ENCODE measurements at places on chromosomes 12 and 14.

- DNase-seq, result no peak
Measured at GRCh38 chr12:119601877-119602733, 8.5 kb downstream of the TMEM233 start.

GRCh38 chr14:95255487-95255886, 64.2 kb downstream of the CLMN start:
- DNase-seq, result peak; percentile 30

DNA sequence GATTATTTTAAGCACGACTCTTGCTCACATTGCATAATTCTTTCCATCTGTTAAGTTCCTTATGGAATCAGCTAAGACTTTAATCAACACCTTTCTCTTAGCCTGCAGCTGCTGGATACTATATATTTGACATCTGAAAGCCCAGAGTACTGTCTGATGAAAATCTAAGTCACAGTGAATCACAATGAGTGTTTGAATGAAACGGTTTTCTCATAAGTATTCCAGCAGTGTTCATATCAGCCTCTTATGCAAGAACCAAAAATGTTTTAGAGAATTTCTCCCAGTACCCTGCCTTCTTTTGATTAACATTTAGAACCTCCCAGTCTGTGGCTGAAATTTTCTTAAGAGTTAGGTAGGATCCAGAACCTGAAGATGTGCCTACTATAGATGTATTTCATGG, 55.6 kb downstream of the FRMD6 start:
- DNase-seq, result no peak

- no peak for DNase-seq
Measured at GRCh38 chr12:47731723-47732122, 6.4 kb upstream of the ENDOU start.

- DNase-seq, result no peak
Measured at GRCh38 chr12:52387859-52388258, 2.4 kb upstream of the KRT84 start.

DNA sequence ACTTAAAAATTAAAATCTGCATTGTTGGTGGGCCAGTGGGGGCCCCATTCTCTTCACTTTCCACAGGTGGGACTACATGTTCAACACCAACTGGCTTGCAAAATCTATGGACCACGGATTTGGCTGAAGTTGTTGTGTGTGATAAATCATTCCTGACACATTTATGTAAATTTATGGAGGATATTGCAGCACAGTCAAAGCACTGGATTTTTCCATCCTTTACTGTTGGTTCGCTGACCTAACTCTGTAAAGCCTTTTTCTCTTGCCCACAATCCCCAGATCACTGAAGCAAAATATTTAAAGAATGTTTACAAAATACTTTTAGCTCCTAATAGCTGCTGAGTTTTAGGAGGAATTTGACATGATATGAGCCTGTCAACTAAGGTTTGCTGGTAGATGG, 219.7 kb upstream of the PRICKLE1 start:
- no peak for DNase-seq

DNA sequence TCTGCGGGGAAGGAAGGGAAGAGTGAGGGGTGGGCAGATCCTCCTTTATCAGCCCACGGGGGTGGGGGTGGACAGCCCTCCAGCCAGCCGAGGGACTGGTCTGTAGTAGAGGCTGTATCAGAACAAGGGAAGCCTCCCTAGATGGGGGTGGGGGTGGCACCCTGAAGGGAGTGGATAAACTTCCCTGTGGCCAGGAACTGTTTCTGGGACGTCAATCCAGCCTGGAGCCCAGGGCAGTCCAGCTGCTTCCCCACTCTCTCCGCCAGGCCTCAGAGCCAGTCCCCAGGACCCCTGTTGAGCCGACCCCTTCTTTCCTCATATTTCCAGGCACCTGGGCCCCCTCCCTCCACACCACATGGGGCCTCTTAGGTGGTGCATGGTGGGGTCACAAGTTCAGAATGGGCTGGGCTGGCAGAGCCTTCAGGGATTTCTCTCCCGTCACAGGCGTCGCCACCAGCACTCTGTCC, 6.7 kb downstream of the PLD4 start:
- no peak for DNase-seq

- DNase-seq, result no peak
Measured at GRCh38 chr14:63032076-63032475, 13.2 kb downstream of the KCNH5 start.

DNA sequence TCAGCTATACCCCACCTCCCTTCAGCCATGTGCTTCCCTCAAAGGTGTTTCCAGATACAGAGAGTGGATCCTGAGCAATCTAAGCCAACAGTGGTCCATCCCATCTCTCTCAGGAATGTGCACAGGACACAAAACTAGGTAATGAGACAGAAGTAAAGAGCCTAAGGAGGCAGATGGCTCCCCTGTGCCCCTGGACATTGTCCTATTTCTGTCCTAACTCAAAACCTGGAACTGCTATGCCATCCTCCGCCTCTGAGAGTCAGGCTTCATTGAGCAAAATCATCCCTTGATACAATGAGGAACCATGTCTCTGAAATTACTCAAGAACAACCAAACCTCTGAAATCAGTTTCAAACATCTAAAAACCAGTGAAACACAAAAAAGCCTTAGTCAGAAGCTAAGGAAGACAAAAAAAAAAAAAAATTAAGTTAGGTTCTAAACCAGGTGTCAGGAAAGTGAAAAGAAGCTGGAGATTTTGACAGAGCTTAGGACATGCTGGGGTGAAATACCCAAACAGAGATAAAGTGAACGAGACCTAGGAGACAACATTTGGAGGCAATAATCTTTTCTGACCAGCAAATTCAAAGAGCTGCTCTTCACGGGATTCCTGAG, 200.3 kb upstream of the PLEKHG7 start:
- peak; percentile 84 for DNase-seq

- no peak for DNase-seq
Measured at GRCh38 chr12:122740351-122740750, 9.7 kb upstream of the HCAR1 start.

GRCh38 chr14:28323366-28323765, 443.2 kb upstream of the FOXG1 start:
- no peak for DNase-seq

GRCh38 chr14:53528185-53528671, 375.1 kb upstream of the DDHD1 start:
- DNase-seq, result no peak

- DNase-seq, result no peak
Measured at GRCh38 chr14:68864361-68864750, 71.5 kb upstream of the ZFP36L1 start.

- no peak for DNase-seq
Measured at GRCh38 chr14:56760164-56760914, 49.9 kb downstream of the OTX2 start.

- DNase-seq, result peak; percentile 20
Measured at GRCh38 chr14:100303179-100303578, 3.1 kb downstream of the SLC25A29 start.

GRCh38 chr12:5088586-5089264, 45.0 kb downstream of the KCNA5 start:
- no peak for DNase-seq

- no peak for DNase-seq
Measured at GRCh38 chr12:47219243-47219642, 139.5 kb upstream of the AMIGO2 start.

DNA sequence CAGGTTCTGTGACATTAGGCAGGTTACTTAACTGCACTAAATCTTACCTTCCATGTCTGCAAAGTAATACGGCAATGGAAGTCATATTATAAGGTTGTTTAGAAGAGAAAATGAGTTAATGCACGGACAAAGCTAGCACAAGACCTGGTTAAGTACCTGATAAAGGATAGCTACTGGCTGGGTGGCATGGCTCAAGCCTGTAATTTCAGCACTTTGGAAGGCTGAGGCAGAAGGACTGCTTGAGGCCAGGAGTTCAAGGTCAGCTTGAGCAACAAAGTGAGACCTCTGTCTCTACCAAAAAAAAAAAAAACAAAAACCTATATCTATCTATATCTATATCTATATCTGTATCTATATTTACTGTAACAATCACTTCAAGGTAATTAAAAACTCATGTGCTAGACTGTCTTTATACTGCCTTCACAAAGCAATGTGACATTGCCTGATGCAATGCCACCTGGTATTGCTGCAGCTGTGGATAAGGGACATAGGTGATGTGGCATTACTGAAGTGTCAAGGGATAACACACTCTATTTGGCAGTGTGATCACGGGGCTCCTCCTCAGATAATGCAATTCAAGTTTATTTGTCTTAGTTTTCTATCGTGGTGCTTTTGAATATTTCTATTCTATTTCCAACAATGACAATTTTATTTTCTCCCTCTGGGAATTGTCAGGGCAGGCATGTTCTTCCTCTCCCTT, 107.1 kb downstream of the PAX9 start:
- no peak for DNase-seq

- DNase-seq, result no peak
Measured at GRCh38 chr12:109861689-109862314, 18.5 kb downstream of the GLTP start.

DNA sequence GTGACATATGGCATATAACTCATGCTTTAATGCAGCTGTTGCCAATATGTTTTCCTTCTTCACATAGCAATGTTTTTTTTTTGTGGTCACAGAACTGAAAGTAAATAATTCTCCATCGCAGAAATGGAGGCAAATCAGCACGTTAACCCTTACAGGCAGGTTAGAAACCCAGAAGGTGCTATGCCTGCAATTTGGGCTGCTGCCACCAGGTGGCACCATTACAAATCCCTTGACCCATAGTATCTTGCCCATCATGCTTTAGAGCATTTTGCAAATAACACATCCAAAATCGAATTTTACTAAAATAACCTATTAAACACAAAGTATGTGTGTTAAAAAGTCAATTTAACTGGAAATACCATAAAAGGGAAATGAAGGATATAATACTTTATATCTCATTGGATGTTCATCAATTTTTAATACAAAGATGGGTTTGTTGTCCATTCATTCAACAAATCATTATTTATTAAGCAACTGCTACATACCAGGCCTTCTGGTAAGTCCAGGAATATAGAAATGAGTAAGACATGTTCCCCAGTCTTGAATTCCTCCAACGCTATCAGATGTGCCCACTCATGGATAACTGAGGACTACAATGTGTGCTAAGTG, 340.1 kb downstream of the GLT1D1 start:
- peak; percentile 8 for DNase-seq

All from AML-193 (cell line).